ENCODE measurements at places on chromosomes 3 and 15.

- DNase-seq, result no peak
Measured at GRCh38 chr3:14019459-14019858, 105.2 kb downstream of the CHCHD4 start.

DNA sequence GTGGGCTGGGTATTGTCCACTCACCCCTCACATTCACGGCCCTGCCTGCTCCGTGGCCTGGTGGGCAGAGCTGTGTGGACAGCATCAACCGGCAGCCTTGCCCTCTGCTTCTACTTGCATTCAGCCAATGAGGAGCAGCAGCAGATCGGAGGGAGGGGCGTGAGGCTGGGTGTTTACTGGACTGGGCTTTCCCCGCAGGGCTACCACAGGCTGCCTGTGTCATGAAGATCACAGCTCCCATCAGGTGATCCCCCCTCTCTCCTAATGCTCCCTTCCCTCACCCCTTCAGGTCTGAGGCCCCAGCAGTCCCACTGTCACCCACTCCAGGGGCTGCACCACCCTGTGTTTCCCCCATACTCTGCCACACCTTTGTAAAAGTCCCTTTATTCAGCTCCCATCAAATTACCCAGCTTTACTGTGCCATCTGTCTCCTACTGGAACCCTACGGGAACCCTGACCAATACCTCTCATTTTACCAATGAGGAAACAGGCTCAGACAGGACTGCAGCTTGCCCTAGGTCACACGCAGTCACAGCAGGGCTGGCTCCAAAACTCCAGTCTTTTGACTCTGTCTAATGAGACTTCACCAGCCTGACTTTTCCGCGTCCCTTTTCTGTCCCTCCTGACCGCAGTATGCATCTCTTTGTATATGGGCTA is 81.1 kb downstream of the MEGF11 start:
- DNase-seq, result no peak

- DNase-seq, result no peak
Measured at GRCh38 chr3:183988216-183988790, 29.4 kb downstream of the ABCC5 start.

DNA sequence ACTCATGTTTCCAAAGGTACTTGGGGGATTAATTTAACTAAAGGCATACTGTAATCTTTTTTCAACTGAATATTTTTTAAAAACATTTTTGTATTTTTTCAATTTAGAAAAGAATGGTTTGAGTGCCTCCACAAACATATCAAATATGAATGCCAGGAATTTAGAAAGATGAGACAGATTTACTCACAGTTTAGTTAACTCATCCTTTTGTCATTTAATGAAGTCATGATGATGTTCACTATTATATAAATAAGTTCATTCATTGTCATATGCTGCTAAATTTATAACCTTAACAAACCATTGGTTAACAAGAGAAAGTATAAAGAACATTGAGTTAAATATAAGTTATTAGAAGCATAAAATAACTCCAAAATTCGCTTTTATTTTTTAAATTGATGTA is 50.0 kb downstream of the FGF7 start:
- DNase-seq, result no peak

DNA sequence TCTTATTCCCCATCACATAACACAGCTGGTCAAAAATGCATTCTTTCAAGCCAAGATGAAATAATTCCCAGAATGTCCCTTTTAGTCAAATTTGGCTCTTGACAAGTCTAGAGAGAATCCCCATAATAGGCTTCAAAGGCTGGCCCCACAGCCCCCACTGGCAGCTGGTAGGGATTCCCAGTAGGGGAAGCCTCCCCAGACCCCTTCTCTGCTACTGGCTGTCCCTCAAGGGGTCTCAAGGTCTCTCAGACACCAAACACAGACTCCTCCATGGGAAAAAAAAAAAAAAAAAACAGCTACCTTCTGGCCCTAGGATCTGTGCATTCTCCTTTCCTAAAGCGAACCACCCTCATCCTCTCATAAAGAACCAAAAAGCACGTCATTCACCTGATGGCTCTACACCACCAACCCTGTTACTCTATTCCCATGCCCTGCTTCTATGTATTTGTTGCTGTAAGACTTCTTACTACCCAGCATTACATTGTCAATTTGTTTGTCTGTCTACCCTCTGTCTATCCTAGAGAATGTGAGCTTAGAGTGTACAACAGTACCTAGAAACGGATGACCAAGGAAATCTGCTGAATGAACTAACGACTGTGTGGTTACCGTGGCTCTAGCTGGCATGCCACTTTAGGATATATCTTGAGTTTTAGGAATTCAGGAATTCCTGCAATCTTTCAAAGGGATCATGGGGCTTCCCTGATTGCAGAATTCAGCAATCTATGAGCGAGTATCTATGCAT is 164.1 kb upstream of the NSMCE3 start:
- no peak for DNase-seq

DNA sequence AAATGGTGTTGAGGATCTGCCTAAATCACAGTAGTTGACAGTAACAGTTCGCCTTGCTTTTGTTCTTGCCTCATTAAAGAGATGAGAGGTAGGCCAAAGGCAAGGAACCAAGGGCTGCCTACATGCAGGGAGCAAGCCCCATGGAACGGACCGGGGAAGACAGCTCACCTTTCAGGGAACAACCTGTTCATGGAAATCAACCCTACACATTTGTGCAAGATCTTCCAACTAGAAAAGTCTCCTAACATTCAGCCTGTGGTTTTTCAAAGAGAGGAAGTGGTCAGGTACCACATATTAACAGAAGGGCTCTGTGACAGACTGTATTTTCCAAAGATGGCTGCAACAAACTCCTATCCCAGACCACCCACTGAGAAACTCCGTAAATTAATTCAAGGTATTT is 1031.8 kb upstream of the NR2F2 start:
- no peak for DNase-seq

DNA sequence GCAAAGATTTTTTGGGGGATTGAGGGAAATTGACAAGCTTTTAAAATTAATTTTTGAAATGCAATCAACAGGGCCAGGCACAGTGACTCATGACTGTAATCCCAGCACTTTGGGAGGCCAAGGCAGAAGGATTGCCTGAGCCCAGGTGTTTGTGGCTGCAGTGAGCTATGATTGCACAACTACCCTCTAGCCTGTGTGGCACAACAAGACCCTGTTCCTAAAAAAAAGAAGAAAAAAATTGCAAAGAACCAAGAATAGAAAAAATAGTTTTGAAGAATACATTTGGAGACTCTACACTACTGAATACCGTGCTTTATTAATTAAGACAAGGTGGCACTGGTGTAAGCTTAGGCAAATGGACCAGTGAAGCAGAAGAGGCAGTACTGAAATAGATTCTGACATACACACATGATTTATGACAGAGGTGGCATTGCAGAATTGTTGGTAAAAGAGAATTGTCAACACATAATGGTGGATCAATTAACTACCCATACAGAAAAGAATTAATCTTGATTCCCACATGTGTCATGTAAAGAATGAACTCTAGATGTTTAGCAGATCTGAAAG is 443.3 kb upstream of the ATP11B start:
- DNase-seq, result no peak

All from cortex of kidney (tissue), 1 donor.